Central memory CD4-positive, alpha-beta T cell (primary cell): ENCODE measurements at places on chromosomes 7 and 10.

DNA sequence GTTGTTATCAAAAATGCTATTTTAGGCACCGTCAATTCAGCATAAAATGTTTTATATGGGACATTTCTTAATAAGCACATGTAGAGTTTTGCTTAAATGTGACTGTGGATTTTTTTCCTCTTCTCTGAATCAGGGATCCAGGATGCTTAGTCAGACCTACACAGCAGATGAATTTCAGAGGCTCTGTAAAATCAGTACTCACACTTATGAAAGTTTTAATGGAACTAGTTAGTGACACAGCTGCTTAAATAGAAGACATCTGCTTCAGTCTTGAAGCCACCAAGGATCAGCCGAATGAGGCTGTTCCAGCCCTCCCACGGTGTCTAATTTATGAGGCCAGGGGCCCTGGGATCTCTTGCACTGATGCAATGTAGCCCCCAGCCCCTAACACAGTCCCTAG, 136.0 kb downstream of the MYOF start:
- no peak for DNase-seq

- no peak for DNase-seq
Observed at GRCh38 chr10:127046975-127047877, 142.0 kb downstream of the DOCK1 start.

GRCh38 chr7:66016131-66016461, 34.1 kb upstream of the GUSB start:
- DNase-seq: no peak

DNA sequence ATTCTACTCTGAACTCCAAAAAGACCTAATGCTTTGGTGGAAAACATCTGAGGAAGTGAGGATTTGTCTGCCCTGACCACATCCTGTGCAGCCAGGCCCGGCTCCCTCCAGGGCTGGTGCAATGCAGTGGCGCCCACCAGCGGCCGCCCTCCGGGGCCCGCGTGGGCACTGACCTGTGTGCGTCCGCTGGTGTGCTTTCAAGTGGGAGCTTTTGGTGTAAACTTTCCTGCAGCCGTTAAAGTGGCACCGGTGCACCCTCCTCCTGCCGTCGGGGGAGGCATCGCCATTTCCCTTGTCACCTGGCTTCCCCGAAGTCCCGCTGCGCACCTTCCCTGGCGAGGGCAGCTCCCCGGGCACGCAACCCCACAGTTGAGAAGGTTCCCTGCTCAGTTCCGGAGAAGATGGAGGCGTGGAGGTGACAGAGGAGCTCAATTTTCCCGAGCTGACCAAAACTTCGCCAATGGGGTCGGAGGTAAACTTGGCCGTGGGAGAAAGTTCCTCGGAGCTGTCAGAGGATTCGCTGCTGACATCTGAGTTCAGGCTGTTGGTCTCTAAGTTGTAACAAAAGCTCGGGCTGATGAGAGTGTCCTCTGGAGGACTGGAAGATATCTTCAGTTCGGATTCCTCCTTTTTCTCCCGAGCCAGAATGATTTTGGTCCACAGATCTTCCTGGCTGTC, 3.4 kb downstream of the KLF6 start:
- peak; percentile 56 for DNase-seq

DNA sequence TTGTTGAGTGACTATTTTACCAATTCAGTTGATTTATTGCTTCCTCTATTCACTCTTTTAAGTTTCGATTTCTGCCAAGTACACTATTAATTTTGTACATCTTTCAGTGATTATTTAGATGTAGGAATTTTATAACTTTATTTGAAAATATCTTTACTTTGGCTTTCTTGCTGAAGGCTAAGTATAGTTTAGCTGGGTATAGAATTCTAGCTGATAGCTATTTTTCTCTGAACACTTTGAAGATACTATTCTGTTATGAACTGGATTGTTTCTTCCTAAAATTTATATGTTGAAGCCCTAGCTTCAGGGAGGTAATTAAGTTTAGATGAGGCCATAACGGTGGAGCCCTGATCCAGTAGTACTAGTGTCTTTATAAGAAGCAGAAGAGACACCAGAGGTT, 141.1 kb downstream of the LRMDA start:
- DNase-seq: no peak

DNA sequence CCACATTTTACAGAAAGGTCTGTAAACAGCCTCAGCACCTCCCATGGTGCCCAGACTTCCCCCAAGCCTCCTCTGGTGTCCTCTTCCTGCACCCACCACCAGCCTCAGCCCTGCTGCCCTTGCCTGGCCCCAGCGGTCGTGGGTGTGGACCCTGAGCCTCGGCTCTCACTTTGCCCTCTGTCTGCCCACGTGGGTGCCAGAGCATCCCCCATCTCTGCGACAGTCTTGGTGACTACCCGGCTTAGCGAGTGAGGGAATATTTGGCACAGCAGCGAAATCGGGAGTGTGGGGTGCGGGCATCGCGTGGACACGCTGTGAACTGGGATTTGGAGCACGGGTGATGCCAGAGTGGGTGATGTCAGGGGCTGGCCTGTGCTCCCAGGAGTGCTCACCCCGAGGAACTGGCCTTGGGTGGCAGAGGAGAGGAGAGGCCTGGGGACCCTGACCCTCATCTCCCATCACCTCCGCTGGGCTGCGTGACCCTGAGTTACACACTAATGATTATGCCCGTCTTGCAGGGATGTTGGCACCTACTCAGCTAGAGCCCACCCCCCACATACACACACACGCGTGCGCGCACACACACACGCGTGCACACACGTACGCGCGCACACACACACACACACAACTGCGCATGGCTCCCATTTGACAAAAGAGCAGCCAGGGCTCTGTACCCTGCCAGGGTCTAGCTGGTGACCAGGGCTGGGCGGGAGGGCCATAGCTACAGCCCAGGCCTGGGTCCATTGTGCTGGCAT, 8.7 kb downstream of the ELFN1 start:
- no peak for DNase-seq

GRCh38 chr7:11006291-11006690, 32.6 kb downstream of the PHF14 start:
- DNase-seq: no peak

- no peak for DNase-seq
Observed at GRCh38 chr7:30469303-30469702, 9.3 kb downstream of the NOD1 start.

- DNase-seq: no peak
Observed at GRCh38 chr10:122237331-122237990, 33.6 kb upstream of the BTBD16 start.

DNA sequence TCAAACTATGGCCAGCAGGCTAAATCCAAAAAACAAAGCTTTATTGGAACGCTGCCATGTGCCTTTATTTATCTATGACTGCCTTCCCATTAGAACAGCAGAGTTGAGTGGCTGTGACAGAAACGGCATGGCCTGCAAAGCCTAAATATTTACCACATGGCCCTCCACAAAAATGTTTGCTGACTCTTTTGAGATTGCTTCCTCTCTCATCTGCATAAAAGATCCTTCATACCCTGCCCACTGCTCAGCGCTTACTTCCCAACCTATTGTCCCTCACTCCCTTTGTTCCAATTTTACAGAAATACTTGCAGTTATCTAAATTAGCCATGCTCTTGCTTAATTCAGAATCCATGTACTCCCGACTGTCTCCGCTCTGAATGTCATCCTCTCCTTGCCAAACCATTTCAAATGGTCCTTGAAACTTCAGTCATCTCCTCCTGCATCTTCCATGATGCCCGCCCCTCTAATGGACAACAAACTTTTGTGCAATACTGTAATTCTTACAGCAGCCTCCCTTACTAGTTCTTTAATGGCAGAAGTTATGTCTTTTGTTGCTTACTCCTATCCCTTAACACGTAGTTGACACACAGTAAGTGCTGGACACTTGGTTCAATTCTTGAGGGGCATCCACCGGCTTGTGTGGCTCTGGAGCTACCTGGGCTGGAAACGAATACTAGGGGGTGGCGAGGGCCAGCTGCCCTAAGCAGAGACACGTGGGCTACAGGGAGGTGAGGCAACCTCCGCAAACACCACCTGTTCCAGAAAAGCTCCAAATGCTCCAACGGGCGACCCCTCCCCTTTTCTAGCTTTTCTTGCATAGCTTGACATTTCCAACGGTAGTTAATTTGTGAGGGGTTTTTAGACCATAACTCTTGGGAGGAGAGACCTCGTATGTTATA, 832 bp downstream of the XRCC2 start:
- no peak for DNase-seq

GRCh38 chr7:130995252-130996081, 261.5 kb upstream of the KLF14 start:
- no peak for DNase-seq

- DNase-seq: peak; percentile 45
Observed at GRCh38 chr7:36639826-36640225, 84.5 kb downstream of the AOAH start.

DNA sequence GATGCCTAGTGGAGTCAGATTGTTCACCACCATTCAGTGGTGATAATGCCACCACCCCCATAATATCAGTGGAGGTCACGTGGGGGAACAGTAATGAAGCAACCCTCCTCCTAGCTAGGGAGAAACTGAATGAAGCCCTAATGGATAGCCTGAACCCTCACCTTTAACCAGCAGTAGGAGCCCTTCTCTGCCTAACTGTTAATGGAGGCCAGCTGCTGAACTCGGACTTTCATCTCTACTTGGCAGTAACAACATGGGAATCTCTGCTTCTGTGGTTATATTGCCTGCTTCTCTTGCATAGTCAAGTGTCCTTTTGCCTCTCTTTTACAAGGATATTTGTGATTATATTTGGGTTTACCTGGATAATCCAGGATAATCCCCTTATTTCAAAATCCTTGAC, 1097.9 kb downstream of the REEP3 start:
- DNase-seq: no peak

GRCh38 chr10:71864911-71865361, 13.9 kb upstream of the PSAP start:
- DNase-seq: no peak

DNA sequence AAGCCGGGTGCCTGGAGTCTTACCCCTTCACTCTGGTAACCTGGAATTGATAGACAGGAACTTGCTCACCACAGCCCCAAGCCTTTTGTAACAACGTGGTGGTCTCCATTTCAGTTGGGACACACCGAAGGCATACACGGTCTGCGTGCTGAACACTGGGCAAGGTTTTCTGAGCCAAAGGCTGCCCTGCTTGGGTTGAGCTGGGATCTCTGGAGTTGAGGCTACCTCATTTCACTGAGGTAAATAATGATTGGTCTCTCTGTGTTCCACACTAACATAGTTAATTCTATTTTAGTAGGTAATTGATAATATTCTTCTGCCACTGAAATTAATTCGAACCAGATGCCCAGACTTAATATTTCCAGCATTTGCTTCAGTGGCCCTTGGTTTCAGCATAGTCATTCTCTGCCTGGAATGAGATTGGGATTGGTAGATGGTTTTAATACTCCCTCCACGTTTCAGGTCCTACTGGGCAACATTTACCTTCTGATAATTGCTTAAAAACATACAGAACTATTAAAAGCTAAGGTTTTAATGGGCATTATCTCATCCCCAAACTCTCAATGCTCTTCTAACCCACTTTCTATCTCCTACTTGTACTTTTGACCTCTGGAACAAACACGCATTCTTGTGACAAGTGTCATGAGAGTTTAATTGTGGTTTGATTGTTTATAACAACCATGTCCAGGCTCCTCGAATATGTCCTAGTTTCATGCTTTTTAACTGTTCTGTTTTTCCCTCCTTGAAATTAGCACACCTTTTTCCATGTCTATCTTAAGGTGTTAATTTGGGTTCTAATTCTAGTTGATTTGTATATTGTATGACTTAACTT, 202.3 kb upstream of the KLF6 start:
- DNase-seq: no peak

DNA sequence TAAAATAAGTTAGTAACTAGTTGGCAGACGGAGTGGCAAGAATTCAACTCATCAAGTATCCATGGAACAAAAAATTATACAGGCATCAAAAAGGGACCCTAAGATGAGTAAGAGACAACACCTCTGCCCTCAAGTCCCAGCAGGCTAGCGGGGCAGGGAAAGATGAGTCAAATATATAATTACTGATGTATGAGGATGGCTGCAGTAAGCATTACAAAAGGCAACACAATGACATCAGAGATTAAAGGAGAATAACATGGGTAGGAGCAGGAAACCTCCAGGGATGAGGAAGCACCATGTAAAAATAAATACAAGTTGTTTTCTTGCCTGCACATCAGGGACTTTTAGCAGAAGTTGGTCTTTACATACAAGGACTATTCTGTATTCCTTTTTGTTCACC, 49.4 kb downstream of the SCRN1 start:
- DNase-seq: no peak

DNA sequence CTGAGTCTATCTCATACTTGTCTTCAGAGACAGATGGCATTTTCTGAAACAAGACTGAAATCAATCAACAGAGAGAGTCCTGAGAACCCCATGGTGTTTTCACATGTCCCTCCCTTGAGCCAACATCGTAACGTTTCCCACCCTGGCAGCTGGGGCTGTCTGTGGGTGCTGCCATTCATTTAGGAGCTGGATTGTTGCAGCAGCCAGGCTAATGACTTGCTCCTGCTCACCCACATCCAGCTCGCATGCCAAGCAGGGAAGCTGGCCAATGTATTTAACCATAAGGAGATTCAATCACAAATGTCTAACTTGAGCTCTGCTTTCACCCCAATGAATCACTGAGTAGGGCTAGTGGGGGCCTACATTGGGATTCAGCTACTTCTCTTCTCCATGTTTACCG, 146.1 kb downstream of the ADRA2A start:
- DNase-seq: no peak

DNA sequence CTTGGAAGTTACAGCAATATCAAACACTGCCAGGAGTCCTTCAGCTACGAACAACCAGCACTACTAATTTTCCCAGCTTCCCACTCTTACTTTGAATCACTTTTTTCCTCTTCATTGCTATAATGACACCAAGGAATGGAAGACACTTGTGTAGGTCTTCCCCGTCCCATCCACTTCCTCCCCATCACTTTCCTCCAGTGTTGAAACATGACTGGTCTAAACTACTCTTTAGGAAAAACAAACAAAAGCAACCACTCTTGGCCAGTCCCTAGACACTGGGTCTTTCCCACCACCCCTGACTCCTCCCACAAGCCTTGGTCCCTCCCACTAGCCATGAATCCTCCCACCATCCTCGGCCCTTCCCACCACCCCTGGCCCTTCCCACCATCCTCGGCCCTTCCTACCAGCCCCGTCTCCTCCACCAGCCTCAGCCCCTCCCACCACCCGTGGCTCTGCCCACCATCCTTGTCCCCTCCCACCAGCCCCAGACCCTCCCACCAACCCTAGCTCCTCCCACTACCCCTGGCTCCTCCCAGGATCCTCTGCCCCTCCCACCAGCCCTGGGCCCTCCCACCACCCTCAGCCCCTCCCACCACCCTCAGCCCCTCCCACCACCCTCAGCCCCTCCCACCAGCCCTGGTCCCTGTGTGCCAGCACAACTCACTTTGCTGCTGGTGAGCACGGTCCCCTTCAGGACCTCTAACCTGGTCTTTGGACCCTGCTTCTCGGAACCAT, 68.5 kb downstream of the CXCL12 start:
- DNase-seq: no peak
